ENCODE measurements at places on chromosomes 5 and 9.

- no peak for DNase-seq
Observed at GRCh38 chr9:111455638-111456037, 28.5 kb downstream of the ECPAS start.

GRCh38 chr5:80784451-80784850 is 129.7 kb upstream of the DHFR start:
- DNase-seq = no peak

GRCh38 chr5:109908366-109908765 is 218.6 kb downstream of the MAN2A1 start:
- no peak for DNase-seq

- no peak for DNase-seq
Observed at GRCh38 chr5:19950897-19951296, 37.1 kb downstream of the CDH18 start.

DNA sequence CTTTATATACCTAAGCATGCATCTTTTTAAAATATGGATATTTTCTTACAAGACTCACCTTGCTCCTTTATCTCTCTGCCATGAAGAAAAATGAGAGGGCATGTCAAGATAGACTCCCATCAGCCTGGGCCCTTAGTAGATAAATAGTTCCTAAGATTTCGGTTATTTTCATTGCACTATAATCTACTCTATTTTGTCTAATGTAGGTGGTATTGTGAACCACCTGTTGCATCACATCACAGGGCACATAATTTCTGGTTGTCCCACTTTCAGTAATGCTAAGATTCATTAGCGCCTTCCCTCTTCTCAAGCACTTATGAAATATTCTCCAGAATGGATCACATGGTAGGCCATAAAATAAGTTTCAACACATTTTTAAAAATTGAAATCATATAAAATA is 202.5 kb upstream of the ADRA1B start:
- no peak for DNase-seq

Measured in inflammatory macrophage treated with lipopolysaccharide for 4 hours (primary cell).